Fibroblast of skin of scalp (primary cell): ENCODE measurements at places on chromosomes 13 and 19.

DNA sequence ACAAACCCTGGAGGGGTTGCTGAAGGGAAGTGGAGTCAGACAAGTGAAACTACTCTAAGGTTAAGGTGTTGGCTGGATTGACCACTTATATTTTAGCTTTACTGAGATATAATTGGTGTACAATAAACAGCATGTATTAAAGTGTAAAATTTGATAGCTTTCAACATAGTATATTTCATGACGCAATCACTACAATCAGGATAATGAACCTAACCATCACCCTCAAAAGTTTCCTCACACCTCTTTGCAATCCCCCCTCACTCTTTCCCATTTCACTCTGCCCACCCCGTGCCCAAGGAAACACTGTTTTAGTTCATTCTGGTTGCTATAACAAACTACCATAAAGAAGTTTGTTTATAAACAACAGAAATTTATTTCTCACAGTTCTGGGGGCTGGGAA, 508.0 kb downstream of the FGF9 start:
- DNase-seq = no peak

DNA sequence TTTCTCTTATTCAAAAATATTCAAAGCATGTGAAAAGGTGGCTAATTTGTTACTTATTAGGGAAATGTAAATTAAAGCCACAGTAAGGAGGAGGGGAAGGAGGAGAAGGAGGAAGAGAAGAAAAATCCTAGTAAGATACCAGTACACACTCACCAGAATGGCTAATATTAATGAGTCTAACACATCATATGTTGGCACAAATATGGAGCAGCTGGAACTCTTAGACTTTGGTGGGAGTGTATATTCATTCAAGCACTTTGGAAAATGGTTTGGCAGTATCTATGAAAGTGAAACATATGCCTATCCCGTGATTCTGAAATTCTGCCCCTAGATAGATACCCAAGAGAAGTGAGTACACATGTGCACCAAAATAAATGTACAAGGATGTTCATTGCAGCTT, 38.1 kb upstream of the RGCC start:
- no peak for DNase-seq

- no peak for DNase-seq
These were observed 29.2 kb downstream of the ZNF45 start for GRCh38 chr19:43905897-43906296.

- DNase-seq = peak; percentile 21
These were observed 160.4 kb upstream of the PCDH9 start for GRCh38 chr13:67390462-67391086.

DNA sequence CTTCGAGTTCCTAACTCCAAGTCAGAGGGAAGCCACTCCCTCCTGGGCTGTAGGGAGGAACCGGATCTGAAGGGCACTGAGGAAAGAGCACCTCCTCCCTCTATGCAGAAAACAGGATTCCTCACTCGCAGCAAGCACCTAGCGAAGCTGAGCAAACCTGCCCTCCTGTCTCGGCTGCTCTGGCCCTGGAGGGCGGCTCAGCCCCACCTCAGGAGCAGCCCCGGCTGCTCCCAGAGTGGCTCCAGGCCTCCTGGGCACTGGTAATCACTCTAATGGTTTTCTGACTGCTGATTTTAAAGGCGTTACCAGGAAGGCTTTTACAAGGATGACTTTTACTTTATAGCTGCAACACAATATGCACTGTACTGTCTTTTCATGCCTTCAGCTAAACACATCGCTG, 312.5 kb downstream of the TEX29 start:
- DNase-seq = no peak

GRCh38 chr19:19321141-19321577, 530 bp downstream of the MAU2 start:
- DNase-seq = no peak

DNA sequence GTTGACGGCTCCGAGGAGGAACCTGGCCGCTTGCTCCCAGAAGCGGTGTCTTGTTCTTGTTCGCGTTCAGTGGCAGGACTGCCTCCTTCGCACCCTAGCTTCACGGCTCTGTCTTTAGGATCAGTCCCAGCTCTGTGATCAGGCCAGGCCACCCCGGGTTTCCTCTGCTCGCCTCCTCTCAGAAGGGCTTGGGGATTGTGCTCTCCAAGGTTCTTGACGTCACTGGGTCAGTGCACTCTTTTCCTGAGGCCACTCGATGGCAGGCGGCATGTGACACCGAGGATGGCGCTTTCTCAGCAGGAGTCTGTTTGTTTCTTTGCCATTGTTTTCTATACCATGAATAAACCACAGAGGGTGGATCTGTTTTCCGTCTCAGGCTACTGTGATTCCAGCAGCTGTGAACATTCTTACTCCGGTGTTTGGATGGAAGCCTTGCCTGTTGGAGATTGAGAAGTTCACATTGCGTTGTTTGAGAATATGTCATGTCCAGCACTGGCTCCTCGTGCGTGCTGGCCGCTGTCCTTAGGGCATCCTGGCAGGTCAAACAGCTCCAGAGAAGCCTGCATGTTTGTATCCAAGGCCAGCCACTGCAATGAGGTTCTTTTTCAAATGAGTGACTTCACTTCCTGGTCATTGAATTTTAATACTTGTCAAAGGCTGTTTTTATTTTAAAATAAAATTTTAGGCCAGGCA, 44.5 kb downstream of the SLC7A9 start:
- no peak for DNase-seq

DNA sequence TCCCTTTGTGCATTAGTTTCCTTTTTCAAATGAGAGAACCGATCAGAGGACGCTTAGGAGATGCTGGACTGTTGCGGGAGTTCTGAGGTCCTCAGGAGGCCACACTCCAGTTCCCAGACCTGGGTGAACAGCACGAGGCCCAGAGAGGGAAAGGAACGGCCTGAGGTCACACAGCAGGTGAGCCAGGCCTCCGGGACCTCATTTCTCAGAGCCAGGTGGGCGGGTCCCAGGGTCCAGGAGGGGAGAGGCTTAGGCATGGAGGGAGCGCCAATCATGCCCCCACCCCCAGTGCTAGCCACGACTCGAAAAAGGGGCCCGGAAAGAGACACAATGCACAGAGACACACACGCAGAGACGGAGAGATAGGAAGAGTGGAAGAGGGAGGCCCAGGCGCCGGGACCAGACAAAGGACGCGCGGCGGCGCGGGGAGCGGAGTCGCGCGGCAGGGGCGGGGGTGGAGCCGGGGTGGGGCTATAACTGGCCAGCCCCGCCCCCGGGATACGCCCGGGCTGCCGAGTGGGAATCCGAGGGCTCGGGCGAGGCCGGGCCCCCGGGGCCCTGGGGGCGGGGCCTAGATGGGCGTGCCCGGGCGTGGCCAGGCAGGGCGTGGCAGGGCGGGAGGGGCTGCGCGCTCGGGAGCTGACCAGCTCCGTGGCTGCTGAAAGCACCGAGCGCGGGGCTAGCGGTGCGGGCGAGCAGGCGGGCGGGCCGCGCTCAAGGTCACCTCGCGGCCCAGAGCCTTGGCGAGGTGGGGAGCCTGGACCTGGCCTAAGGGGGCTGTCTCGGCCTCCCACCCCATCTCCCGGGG, 1.6 kb downstream of the ELAVL3 start:
- DNase-seq = peak; percentile 19

DNA sequence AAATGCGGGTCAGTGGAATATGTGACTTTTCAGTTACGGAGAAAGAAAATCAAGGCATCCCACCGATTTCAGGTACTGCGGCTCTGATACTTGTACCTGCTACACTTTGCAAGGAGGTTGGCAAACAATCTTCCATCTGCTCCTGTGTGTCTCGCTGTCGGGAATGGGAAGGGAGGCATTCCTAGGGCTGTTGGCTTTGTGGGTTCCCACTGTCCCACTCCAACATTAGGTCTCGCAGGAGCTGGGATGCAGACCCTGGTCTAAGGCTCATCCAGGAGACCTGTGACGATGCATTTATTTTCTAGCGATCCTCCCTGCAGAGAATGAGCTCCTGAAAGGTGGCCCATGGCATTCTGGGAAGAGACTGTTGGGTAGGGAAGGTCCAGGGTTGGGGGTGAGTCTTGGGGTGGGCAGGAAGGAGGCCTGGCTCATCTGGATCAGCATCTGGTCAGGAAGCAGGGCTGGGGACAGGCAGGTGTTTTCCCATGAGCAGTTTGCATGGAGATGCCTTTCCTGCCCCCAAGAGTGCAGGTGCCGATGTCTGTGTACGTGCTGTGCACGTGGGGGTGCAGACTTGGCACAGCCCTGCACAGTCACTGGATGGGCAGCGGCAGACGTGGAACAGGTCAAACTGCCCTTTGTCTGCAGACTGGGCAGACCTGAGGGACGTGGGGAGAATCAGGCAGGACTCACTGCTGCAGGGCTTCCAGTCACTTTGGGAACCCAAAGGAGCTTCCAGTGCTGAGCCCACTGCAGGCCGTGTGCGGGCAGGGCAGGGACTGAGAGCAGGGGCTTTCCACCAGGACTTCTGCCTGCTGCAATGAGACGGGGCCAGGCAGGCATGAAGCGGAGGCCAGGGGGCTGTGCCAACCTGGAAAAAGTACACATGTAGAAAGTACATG, 152.4 kb downstream of the TEX29 start:
- no peak for DNase-seq

DNA sequence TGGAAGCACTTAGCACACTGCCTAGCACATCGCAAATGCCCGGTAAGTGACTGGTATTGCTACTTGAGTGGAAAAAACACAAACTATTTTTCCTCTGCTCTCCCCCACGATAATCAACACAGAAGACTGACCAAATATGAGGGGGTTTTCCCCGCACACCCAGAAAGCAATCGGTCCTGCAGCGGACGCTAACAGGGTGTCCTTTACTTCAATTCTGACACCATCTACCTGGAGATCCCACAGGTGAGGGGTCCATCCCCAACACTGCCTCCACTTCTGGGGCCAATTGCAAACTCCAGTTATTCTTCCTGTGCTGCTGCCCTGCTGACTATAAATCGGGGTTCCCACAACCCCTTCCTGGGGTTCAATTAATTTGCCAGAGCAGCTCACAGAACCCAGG, 26.2 kb upstream of the PLEKHF1 start:
- no peak for DNase-seq

GRCh38 chr13:74219566-74219965, 85.4 kb upstream of the KLF12 start:
- peak; percentile 78 for DNase-seq

GRCh38 chr13:94128430-94128829, 351.1 kb downstream of the DCT start:
- DNase-seq = no peak

DNA sequence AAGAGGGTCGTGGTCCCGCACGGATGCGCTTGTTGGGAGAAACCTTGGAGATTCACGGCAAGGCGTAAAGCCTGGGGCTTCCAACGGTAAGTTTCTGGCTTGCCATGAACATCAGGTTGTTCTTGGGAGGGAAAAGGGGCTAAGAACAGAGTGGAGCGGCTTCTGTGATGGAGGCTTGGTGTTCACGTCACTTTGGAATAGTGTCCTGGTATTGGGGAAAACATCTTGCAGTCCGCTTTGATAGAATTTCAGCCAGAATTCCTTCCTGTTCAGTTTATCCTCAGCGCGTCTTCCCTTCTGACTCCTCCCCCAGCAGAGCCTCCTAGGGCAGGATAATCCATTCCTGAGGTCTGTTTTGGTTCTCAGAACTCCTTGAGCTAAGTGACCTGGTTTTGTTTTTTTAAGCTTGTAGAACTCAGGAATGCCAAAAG, 2.0 kb downstream of the KCTD15 start:
- peak; percentile 71 for DNase-seq

DNA sequence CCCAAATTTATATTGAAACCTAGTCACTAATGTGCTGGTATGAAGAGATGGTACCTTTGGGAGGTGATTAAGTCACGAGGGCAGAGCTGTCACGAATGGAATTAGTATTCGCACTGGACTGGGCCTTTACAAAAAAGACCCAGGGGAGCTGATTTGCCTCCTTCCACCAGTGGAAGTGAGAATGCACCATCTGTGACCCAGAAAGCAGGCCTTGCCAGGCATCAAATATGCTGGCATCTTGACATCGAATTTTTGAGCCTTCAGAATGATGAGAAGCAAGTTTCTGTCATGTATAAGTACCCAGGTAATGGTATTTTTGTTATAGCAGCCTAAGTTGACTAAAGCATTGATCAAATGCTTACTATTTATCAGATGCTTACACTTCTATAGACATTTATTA, 373.6 kb downstream of the FGF14 start:
- DNase-seq = no peak

DNA sequence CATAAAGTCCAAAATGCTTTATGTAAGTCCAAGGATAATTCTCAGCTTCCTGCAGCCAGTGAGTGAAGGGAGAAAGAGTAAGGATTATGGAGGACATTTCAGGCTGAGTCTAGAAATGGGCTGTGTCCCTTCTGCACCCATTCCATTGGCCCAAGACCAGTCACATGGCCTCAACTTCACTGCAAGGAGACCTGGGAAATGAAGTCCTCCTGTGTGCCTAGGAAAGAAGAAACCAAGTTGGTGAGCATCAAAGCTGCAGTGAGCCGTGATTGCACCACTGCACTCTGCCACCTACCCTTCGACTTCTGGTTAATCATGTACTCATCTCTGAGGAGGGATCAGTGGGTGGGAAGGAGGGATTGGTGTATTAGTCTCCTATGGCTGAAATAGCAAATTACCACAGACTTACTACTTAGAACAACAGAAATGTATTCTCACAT, 3.6 kb upstream of the CD37 start:
- peak; percentile 48 for DNase-seq

- DNase-seq = no peak
These were observed 53.7 kb downstream of the CYSLTR2 start for GRCh38 chr13:48707405-48707804.

- DNase-seq = peak; percentile 18
These were observed 34.4 kb downstream of the PIP5K1C start for GRCh38 chr19:3665681-3666544.

DNA sequence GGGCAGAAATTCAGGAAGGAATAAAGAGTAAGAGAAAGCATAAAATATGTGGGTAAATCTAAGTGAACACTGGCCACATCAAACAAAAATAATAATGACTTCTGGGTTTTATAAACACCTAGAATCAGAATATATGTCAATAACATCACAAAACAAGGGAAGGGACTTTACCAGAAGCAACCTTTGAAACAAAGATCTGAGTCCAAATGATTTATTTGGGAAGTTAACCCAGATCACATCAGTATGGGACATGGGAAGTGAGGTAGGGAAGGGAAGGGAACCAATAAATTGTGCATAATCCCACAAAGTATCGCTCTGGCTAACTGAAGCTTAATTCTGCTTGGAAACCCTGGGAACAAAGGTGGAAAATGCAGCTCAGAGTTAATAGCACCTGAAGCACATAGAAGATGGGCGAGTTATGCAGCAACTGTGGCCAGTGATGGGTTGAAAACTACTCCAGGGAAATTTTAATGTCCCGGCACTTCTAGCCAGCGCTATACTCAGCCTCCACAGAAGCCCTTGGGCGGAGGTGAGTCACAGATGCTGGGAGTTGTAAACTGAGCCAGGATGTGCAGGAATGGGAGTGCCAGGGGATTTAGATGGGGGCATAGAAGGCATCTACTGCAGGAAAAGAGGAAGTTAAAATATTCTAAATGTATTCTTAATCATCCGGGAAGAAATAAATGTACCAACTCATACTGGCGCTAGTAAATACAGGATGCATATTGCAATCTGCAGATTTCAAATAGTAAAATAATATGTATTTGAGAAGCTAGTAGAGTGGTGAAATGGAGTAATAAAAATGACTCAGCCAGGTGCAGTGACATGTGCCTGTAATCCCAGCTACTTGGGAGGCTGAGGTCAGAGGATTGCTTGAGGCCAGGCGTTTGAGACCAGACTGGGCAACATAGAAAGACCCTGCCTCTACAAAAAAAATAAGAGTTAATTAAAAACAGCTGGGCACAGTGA, 34.2 kb upstream of the CEBPG start:
- DNase-seq = no peak
